Muscle of leg (tissue), 16 donors: ENCODE measurements at places on chromosomes 6 and 20. TPM values are rescaled to one million over a fixed set of nuclear protein-coding genes. Genes with fewer than 3 reads are reported as not detected.

The NKAIN2 gene
- 9.8 TPM for polyA plus RNA-seq

GRCh38 chr6:85385636-85386315, 64.1 kb upstream of the NT5E start:
- no peak for DNase-seq

The CALHM6 gene
- 5.3 TPM for polyA plus RNA-seq

The CLIC5 gene
- polyA plus RNA-seq, result 14.6 TPM

DNA sequence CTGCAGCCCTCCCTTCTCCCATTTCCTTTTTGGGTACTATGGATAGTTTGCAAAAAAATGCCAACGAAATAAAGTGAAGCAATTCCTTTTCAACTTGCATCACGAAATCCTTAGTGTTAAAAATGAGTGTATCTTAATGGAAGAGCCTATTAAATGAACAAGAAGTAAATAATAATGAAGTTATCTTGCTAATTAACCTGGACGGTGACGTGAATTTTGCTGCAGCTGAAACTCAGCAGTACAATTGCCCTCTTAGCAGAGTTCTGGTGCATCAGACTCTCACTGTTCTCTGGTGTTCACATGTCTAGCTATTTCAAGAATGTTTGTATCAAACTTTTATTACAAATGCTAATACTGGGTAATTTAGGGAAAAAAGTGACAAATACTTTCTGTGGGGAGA, 119.7 kb upstream of the HDAC2 start:
- DNase-seq, result no peak

The DSP gene
- 3.7 TPM for polyA plus RNA-seq

GRCh38 chr6:56624728-56625069, 18.0 kb downstream of the DST start:
- DNase-seq, result no peak

- no peak for DNase-seq
Measured at GRCh38 chr6:14466278-14466677, 348.7 kb downstream of the CD83 start.

DNA sequence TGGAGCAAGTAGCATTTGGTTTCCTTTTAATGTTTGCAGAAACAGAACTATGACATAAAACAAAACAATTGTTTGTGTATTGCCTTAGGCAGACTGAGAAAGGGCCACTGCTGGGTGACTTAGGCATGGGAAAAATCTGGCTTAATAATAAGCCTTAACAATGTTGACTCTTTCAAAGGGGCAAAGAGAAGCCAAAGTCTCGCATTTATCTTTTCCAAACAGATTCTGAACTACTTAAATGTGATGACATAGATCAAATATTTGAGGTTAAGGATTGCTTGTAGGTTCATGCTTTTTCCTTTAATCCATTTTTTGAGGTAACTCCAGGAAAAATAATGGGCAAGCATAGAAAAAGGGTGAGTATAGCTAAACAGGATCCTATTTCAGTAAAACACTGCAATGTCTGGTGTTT, 39.6 kb downstream of the ADAT2 start:
- no peak for DNase-seq

DNA sequence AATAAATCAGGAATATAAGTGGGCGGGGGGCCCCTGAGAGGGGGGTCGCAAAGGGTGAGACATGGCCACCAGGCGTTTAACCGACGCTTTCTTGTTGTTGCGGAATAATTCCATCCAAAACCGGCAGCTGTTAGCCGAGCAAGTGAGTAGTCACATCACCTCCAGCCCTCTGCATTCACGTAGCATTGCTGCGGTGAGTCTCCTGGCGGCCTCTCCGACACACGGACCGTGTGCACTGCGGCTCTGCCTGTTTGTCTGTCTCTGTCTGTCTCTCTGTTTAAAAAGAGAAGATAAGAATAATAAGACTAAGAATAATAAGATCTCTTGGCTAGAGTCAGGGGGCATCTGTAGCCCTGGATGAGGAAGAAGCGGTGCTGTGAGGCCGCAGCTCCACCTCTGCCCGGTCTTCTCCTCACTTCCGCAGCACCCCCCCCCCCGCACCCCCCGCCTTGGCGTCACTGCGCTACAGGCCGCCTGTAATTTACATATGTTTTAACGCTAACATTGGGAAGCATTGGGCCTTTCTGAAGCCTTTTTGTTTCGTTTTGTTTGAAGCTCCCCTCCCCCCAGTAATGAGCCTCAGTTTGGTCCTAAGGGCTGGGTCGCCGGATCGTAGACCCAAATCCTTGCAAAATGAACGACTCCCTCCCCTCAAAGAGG, 993 bp downstream of the STX16 start:
- DNase-seq, result peak; percentile 96

GRCh38 chr6:88378639-88379038, 212.5 kb upstream of the CNR1 start:
- DNase-seq, result no peak

GRCh38 chr6:91340896-91341395, 754.1 kb upstream of the MAP3K7 start:
- DNase-seq, result peak; percentile 42

The EYA2 gene
- polyA plus RNA-seq, result 4.5 TPM

DNA sequence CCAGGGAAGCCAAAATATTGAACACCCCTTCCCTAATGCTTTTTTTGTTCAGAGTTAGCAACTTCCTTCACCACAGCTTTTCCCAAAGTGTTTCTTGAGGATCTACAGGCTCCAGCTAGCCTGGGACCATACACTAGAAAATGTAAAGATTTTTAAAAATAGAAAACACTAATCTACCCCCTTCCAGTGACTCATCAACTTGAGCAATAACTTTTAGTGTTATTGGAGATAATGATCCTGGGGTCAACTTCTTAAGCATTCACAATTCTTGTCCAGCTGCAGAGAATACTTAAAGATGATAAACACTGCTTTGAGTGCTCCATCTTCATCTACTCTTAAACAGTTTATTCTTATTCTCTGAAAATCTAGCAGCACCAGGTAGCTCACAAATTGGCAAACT, 131.6 kb downstream of the COL9A1 start:
- no peak for DNase-seq

DNA sequence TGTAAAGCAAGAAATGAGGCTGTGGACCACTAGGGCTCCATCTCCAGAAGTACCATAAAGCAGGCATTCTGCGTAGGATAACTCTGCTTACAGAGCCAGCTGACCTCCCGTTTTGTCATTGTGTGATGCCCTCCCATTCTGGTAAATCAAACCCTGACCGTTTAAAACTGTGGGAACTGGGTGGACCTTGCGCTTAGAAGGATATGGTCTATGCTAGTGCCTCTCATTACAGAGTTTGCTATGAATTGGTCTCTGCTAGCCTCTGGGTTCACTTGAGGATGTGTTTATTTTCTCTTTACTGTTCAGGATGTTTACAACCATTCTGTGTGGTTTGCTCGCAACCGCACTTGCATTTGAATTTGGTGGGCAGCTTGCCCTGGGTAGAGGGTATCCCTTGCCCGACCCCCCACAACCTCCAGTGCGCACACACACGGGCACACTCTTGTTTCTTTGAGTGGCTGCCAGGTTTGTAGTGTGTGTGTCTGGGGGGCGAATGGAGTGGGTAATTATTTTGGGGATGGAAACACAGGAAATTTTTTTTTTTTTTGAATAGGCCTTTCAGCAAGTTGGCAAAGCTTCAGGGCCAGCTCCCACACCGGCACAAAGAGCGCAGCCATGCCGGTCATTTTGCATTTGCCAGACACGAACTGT, 198.3 kb downstream of the JARID2 start:
- peak; percentile 32 for DNase-seq

DNA sequence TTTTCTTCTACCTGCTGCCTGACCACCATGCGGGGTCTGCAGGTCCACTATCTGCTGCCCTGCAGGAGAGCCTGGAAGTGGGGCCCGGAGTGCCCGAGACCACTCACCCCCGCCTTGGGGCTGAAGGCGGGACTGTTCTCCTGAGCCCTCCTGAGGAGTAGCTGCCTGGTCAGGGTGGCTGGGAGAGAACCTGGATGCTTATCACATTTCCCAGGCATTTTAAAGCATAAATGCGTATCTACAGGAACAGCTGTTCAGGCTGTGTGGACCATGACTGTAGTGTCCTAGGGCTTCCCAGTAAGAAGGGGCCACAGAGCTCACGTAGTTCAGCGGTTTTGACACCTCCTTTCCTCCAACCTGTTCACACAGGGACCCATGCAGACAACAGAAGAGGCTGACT, 123.3 kb downstream of the AGPAT4 start:
- DNase-seq, result no peak

- DNase-seq, result no peak
Measured at GRCh38 chr20:33689973-33690372, 3.8 kb upstream of the E2F1 start.

DNA sequence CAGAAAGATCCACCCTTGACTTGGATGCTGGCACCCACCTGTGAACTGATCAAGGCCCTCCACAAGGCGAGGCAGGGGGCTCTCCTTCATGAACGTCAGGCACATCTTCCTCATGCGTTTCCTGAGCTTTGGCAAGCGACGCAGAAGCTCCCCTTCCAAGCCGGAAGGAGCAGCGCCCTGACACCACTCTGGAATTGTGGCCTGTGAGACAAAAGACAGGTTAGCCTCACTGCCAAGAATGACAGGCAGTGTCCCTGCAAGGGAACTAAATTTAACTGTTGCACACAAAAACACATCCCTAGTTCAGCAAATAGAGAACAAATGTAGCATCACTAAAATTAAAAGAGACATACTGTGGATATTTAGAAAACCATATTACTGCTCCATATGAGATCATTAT, 42.0 kb upstream of the LYRM2 start:
- no peak for DNase-seq

- DNase-seq, result no peak
Measured at GRCh38 chr6:14880052-14880451, 365.8 kb upstream of the JARID2 start.

DNA sequence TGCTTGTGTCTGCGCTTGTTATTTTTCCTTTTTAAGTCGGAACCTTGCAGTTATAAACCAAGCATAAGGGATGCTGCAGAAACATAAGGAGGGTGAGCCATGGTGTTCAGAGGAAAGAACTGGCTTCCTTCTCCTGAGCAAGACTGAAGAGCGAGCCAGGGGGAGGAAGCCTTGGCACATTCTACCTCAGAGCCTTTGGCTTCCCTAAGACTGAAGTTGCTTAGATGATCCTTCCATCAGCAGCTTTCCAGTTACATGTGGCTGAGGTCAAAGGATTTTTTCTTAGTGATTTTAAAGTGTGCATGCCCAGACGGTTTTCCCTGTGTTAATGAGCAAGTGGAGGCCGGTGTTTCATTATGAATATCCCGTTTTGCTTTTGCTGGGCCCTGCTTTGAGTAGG, 363.8 kb downstream of the DOK5 start:
- no peak for DNase-seq

- no peak for DNase-seq
Measured at GRCh38 chr20:3728354-3728753, 4.1 kb upstream of the HSPA12B start.

DNA sequence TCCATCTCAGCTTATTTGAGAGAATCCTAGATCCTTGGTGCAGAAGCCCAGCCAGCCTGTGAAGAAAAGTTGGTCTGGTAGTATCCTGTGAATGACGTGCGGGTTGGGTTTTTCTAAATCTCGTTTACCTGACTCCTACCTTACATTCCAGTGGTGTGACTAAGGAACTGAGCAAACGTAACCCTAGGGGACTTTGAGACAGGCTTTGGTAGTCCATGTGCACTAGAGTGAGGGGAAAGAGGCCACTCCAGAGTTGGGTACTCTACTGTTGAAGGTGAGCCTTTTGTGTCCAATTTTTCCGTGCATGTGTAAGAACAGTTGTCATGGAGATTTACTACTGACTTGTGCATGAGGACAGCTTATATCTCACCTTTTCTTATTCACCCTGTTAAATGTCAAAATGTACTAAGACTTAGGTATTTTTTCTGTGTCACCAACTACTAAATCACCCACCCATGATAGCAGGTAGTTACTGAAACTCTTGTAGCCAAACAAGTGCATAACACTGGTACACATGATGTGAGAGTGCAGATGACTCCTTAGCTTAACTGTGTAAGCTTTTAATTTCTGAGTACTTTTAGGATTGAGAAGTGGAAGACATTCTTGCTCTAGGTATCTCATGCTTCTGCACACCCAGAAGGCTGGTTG, 26.3 kb upstream of the PLCG1 start:
- no peak for DNase-seq

The MYO6 gene
- polyA plus RNA-seq, result 10.1 TPM
